ENCODE measurements at places on chromosomes 7 and 10. TPM values are rescaled to one million over a fixed set of nuclear protein-coding genes. Genes with fewer than 3 reads are reported as not detected.
A peak's percentile ranks its signal among the peaks of the same experiment; 100 is the strongest.

GRCh38 chr7:133139801-133140200 is 57.9 kb upstream of the CHCHD3 start:
- DNase-seq = no peak

GRCh38 chr10:88943778-88944177 is 8.8 kb downstream of the ACTA2 start:
- DNase-seq = no peak

GRCh38 chr10:109259293-109259692 is 664.0 kb downstream of the XPNPEP1 start:
- no peak for DNase-seq

WNT8B gene
- 0.32 TPM for polyA plus RNA-seq

GRCh38 chr10:12382157-12382548 is 32.8 kb downstream of the CAMK1D start:
- DNase-seq = no peak

HACD1 gene
- polyA plus RNA-seq = 21.9 TPM

DNA sequence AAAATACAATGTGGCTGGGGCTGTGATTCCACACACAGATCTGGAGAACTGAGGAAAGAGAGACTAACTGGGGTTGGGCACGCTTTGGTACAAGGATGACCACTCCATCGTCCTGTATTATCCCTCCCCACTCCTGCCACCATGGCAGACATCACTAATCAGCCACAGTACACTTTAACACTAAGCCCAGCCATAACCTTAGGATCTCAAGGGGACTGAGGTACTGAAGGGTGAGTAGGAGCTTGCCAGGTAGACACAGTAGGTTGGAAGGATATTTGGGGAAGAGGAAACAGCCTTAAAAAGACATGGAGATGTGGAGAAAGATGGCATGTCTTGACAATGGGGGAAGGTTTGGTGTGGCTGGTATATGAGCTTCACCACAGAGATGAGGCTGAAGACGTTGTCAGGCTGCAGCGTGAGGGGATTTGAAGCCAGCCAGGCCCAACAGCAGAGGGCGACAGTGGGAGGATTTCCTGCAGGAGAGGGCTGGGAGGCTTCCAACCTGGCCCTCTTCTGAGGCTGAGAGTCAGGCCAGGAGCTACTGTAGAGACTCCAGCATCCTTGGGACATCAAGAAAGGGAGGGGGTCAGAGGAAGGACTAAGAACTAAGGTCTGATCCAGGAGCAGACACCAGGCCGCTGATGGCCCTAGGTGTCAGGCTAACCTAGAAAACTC is 58.6 kb upstream of the COL13A1 start:
- DNase-seq = peak; percentile 64

CADPS2 gene
- polyA plus RNA-seq = 14.6 TPM

SRGN gene
- 31.6 TPM for polyA plus RNA-seq

GRCh38 chr10:19595212-19595845 is 220.9 kb upstream of the PLXDC2 start:
- no peak for DNase-seq

NRBF2 gene
- 5.4 TPM for polyA plus RNA-seq

CCL24 gene
- not detected for polyA plus RNA-seq

- DNase-seq = peak; percentile 3
Measured at GRCh38 chr10:11658801-11659368, 47.4 kb upstream of the USP6NL start.

DNA sequence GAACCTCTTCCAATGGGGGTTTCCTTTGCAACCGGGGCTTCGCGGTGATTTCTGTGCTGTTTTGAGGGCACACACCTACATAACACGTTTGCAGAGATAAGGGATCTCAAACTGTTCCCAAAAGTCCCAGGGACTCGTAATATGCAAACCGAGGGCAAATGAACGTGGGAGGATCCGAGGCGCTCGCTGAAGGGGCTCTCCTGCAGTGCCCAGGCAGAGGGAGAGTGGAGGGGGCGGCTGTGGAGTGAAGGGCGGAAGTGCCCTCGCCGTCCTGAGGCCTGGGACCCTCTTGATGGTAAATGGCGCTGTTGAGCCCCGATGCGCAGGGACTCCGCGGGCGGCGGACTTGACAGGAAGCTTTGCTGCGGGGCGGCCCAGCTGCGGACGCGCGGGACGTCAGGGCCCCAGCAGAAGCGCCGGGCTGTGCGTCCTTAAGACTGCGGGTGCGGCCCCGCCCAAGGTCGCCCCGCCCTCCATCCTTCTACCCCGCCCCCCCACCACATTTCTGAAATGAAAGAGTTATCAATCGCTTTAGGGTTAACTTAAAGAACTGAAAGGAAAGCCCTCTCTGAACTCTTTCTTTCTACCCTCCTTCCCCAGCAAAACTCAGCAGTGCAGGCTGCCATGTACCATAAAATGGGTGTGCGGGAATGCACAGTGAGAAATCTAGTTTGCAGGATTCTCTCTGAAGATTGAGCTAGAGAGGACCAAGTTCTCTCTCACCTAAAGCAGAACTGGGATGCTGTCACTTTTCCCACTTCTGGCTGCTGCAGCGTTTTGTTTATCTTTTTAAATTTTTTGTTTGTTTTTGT is 151.8 kb upstream of the YAE1 start:
- DNase-seq = peak; percentile 66

DNA sequence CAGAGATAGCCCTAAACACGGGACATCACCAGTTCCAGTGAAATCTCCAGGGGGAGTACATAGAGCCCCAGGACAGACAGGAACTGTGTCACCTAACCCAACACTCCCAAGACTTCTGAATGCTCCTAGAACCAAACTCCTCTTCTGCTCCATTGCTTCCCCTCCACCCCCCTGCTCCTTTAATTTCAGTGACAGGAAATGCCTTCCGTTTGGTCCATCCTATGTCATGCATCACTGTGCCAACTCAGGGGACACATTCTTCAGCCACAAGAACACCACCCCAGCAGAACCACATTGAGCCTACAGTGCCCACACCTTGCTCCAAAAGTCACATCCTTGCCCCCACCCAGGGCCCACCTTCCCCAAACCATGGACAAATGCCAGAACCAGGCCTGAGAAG is 100.5 kb downstream of the KCNMA1 start:
- no peak for DNase-seq

- DNase-seq = no peak
Measured at GRCh38 chr10:14489522-14490177, 158.9 kb upstream of the FRMD4A start.

OR13A1 gene
- 0.03 TPM for polyA plus RNA-seq

- DNase-seq = no peak
Measured at GRCh38 chr10:89156161-89156835, 50.8 kb downstream of the CH25H start.

DNA sequence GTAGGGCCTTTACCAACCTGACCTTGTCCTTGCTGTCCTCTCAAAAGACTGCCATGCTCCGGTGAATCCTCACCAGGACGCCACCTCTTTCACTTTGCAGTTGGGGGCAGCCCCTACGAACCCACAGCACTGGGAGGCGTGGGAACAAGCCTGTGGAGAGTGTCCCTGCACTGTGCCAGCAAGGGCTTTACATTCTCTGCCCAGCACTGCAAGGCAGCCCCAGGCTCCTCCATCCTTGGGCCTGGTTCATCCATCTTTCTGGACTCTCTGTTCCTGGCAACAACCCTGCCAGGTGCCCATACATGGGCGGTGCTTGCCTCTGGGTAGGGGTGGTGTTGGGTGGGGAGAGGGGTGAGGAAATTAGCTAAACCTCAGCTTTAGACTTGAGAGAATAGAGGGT is 1.4 kb downstream of the CHAT start:
- no peak for DNase-seq

PLAC9 gene
- polyA plus RNA-seq = 61.4 TPM

SLC35G1 gene
- 2.7 TPM for polyA plus RNA-seq

- no peak for DNase-seq
Measured at GRCh38 chr7:107499731-107500130, 29.9 kb downstream of the GPR22 start.

- DNase-seq = no peak
Measured at GRCh38 chr10:33257439-33258080, 76.9 kb downstream of the NRP1 start.

GRCh38 chr10:113049881-113050280 is 99.8 kb downstream of the TCF7L2 start:
- no peak for DNase-seq

DNA sequence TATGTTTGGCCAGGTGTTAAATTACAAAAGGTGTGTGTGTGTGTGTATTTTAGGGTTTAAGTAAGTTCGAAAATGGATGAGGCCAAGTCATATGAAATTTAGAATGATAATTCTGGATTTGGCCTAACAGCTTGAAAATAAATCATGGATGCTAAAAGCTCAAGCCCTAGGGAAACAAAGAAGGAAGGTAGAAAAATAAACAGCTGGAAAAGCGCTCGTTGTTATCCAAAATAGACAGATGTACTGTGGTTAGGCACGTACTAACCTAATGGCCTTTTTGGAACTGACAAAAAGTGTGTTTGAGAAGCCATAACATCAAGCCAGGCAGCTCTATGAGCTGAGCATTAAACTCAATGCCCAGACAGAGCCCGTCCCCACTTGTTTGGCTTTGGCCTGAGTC is 17.5 kb upstream of the PALS2 start:
- no peak for DNase-seq

DNA sequence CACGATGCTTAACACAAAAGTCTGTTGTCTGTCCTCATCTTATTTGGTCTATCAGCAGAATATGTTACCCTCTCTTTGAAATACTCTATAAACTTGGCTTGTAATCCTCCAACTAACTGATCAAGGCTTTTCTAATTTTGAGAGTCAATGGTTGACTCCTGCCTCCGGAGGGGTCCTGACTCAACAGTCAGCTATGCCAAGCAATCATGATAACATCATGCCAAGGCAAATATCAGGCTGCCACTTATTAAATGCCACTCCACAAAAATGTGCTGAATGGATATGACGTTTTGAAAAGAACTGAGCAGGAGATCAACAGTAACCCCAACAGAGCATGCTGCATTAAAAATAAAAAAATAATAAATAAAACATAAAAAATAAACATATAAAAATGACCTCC is 116.1 kb downstream of the PARD3 start:
- no peak for DNase-seq

SFMBT2 gene
- 4.5 TPM for polyA plus RNA-seq

DNA sequence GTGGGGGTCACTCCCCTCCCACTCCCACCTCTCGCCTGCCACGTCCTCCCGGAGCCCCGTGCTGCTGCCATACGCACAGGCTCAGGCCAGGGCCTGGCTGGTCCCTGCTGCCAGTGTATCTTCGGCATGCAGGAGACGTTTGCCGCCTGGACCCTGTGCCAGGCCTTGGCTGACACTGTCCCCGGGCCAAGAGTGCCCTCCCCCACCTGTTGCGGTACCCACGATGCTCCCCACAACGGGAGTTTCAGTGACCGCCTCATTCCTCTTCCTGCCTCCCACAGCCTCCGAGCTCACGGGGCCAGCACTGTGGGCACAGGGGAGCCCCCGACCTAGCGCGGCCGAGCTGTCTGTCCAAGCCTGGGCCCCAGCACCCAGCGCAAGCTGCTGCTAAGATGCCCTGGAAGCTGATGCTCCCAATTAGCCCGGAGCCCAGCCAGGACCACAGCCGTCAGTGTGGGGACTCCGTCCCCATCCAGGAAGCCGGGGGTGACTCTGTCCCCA is 7.4 kb downstream of the TTYH3 start:
- DNase-seq = no peak

Measured in adrenal gland (tissue), 19 donors.